ENCODE measurements at places on chromosomes 5 and 9.

GRCh38 chr5:172410160-172410559, 44.2 kb downstream of the SH3PXD2B start:
- DNase-seq, result no peak

- no peak for DNase-seq
Observed at GRCh38 chr5:146644831-146645230, 128.8 kb upstream of the GPR151 start.

GRCh38 chr5:17219469-17219868, 2.0 kb downstream of the BASP1 start:
- DNase-seq, result peak; percentile 78

DNA sequence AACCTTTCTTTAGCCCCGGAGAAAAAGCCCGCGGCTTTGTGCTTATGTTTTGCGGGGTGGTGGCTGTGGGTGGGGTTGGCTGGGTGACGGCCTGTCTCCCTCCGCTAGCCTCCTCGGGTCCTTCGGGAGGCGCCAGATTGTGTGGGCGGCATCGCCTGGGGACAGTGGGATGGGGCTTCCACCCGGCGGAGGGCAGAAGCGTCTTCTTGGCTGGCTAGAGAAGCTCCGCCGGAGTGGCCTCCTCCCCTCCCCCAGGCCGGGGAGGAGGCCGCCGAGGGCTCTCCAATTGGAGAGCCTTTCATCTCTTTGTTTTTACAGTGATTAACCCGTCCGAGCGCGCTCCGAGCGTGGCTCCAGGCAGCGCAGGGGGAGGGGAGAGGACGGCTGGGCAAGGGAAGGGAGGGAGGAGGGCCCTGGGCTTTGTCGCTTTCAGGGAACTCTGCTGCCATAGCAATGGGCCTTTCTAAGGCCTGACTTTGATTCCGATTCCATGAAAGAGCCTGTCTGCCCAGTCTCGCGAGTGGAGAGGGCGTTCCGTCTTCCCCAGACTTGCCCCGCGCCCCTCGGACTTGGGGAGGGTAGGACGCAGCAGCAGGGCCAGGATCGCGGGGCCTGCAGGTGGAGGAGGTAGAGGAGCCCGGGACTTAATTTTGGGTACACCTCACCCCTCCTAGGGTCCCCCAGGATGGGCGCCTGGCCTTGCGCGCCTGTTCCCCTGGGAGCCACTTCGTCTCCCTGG, 36.7 kb upstream of the TIFAB start:
- DNase-seq, result peak; percentile 96

- no peak for DNase-seq
Observed at GRCh38 chr5:143251946-143252345, 151.5 kb downstream of the NR3C1 start.

GRCh38 chr9:38641985-38642864, 21.8 kb upstream of the ANKRD18A start:
- DNase-seq, result peak; percentile 91

GRCh38 chr5:132059043-132059695, 1.3 kb upstream of the IL3 start:
- no peak for DNase-seq

- DNase-seq, result no peak
Observed at GRCh38 chr5:136208916-136209315, 16.0 kb upstream of the SMIM32 start.

DNA sequence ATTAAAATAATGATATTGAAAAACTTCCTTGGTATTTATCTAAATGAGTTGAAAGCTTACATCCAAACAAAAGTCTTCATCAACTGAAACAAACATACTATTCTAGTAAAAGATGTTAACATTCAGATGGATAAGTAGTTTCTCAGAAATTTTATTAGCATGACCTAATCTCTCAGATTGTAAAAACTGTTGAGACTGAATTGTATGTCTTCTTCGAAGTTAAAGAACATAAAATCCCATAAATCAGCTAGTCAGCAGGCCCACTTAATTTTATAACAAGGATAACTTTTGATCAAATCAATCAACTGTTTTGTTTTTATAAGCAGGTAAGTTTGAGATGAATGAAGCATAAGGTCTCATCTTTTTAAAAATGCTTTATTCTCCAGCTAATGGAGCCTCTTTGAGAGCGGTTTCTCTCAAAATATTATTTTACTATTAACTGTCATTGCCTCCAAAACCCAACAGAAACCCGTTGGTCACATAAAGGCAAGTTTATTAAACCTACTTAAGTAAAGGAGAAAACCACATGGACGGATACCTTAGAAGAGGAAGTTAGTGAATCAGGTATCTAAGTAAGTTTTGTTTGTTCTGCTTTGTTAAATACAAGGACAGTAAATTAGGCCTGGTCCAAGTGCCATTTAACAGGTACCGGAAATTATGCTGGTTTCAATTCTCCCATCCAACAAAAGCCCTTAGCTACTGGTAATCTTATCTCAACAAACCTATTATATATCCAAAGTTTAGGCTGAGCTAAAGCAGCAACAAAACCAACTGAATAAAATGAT, 457.0 kb downstream of the PDE4D start:
- DNase-seq, result no peak

GRCh38 chr9:69380811-69381210, 55.8 kb downstream of the ENTREP1 start:
- DNase-seq, result no peak

DNA sequence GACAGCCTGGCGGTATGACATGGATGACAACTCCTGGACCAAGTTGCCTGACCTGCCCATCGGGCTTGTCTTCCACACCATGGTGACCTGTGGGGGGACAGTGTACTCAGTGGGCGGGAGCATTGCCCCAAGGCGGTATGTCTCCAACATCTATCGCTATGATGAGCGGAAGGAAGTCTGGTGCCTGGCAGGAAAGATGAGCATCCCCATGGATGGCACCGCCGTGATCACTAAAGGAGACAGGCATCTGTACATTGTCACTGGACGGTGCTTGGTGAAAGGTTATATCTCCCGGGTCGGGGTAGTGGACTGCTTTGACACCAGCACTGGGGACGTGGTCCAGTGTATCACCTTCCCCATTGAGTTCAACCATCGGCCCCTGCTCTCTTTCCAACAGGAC, 1.3 kb downstream of the CCIN start:
- no peak for DNase-seq

DNA sequence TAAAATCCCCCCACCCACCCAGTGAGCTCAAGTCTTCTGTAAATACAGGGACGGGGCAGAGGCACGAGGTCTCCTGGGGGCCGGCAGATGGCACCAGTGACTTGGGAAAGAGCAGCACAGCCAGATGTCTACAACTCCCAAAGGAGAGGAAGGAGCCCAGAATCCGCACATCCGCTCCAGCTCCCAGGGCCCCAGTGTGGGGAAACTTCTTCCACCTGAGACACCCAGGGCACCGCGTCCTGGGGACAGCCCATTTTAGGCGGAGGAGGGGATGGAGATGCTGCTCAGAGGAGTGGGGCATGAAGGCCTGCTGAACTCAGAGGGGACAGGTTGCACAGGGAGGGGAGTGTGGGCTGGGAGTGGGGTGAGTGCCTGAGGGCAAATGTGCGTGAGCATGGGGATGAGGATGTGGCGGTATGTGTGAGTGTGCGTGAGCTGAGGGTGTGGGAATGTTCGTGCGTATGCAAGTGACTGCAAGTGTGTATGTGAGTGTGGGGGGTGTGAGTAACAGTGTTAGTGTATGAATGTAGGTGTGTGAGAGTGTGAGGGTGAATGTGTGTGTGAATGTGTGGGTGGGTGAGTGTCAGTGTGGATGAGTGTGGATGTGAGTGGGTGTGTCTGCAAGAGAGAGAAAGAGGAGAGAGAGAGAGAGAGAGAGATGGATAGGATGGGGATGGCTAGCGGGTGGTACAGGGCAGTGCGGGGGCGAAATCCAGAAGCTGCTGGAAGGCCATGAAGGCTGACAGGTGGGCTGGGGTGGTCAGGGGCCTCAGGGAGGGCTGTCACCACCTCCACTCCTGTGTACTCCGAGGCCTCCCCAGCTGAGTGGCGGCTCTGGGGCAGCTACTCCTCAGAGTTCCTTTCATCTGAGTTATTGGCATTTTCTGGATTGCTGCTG, 63.5 kb downstream of the DUSP1 start:
- peak; percentile 85 for DNase-seq

DNA sequence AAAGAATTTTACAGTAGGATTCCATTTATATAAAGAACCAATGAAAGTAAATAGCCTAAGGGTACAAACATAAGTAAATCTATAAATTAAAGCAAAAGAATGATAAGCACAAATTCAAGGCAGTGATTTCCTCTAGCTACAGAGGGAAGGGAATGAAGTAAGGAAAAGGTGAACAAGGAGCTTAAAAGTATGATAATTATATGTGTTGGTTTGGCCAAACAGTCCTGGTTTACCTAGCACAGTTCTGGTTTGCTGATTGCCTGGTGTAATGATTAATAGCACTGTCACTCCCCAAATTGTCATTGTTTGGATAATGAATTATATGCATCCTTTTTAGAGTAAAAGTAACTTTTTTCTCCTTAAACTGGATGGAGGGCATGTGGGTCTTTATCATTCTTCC, 15.0 kb upstream of the TMEM161B start:
- DNase-seq, result no peak

- DNase-seq, result no peak
Observed at GRCh38 chr9:33468215-33468730, 5.5 kb downstream of the NOL6 start.
